ENCODE measurements at places on chromosomes 7 and 10.

- DNase-seq, result no peak
These were observed 10.8 kb upstream of the GPNMB start for GRCh38 chr7:23235813-23236221.

DNA sequence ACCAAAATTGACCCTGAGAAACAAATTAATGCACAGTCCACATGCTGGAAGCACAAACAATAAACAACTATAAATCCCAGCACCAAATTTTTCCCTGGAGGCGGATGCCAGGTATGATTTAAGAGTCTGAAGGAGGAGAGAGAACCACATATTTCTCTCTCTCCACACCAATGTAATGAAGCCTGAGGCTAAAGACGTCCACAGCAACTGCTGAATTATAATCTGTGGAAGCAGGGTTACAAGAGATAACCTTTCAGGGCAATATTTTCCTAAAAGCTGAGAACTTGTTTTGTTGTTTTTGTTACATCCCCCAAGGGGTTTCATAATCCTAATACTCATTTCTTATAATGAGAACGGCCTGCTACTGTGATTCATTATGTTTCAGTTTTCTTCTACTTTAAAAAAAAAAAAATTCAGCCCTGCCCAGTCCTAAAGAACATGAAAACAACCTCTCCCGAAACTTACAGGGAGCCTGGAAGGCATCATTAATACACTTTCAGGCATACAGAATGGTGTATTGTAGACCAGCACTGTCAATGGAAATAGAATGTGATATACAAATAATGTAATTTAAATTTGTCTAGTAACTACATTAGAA, 48.5 kb upstream of the ABLIM1 start:
- DNase-seq, result no peak

GRCh38 chr10:20712774-20713173, 184.3 kb downstream of the NEBL start:
- no peak for DNase-seq

- DNase-seq, result no peak
These were observed 52.5 kb downstream of the NCAPG2 start for GRCh38 chr7:158651968-158652565.

GRCh38 chr10:63214571-63214970, 81.4 kb downstream of the NRBF2 start:
- no peak for DNase-seq

GRCh38 chr7:135714534-135715009, 13.4 kb downstream of the SLC13A4 start:
- no peak for DNase-seq

- no peak for DNase-seq
These were observed 259.5 kb upstream of the LRRN3 start for GRCh38 chr7:110831419-110831818.

DNA sequence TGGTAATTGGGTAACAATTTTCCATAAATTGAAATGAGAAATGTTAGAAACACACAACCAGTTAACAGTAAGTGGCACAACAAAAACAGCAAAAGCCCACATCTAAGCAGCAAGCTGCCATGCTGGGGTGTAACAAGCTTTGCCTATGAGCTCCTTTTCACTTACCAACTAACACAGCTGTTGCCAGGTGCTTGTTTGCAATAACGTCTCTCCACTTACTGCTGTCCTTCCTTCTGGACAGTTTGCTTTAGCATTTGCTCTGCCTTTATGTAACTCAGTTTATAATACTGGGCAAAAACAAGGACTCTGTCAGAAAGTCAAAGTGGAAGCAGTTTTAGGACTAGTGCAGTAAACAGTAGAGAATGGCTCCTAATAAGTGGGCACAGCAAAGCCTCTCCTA, 740.9 kb downstream of the POM121L12 start:
- no peak for DNase-seq

GRCh38 chr7:105055084-105055483, 41.1 kb downstream of the KMT2E start:
- DNase-seq, result no peak

DNA sequence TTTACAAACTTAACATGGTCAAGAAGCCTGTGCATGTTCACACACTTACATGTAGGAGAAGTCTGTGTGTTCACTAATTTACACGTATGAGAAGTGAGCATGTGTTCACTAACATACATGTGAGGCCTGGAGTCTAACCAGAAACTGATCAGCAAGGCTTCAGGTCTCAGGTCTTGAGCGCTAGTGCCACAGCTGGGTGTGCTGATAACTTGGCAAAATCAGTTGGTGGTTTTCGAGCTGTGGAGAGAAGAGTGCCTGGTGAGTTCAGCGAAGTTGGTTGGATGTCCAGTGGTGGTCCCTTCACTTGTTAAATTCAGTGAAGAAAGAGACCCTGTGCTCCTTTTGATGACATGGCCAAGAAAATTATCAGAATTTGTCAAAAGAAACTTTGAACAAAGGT, 98.7 kb downstream of the CELF2 start:
- DNase-seq, result no peak

- no peak for DNase-seq
These were observed 1.1 kb downstream of the FKBP9 start for GRCh38 chr7:32958046-32959025.

- no peak for DNase-seq
These were observed 167.7 kb downstream of the RAPGEF5 start for GRCh38 chr7:22189230-22189629.

GRCh38 chr7:12635830-12636229, 51.6 kb upstream of the ARL4A start:
- DNase-seq, result peak; percentile 32

- peak; percentile 77 for DNase-seq
These were observed 95.5 kb downstream of the MAP3K8 start for GRCh38 chr10:30529373-30529998.

DNA sequence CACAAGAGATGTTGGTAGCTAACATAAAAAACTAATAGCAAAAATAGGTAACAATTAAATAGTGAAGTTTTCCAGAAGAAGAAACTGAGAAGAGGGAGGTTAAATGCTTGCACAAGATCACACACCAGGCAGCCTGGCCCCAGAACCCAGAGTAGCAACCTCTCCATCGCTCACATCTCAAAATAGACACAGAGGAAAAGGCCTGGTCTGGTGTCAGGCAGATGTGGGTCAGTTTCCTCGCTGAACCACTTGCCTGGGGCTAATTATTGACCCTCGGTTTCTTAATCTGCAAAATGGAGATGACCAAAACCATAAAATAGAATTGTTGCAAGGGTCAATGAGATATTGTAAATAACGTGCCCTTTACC, 44.5 kb upstream of the STK17A start:
- no peak for DNase-seq

- no peak for DNase-seq
These were observed 146.3 kb upstream of the TPK1 start for GRCh38 chr7:144982133-144982532.

DNA sequence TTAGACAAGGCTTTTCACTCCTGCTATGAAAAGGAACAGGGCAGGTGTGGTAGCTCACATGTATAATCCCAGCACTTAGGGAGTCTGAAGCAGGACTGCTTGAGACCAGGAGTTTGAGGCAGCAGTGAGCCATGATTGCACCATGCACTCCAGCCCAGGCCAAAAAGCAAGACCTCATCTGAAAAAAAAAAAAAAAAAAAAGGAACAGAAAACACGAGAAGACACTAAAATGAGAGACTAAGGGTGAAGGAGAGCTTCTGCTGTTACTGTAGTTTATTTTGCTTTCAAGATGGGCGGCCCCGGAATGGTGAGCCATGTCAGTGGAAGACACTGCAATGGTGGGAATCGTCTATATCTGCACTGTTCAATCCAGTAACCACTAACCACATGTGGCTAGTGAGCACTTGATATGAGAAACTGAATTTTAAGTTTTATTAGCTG, 9.9 kb downstream of the PIP4K2A start:
- no peak for DNase-seq

- no peak for DNase-seq
These were observed 22.5 kb upstream of the MYL7 start for GRCh38 chr7:44163591-44163990.

DNA sequence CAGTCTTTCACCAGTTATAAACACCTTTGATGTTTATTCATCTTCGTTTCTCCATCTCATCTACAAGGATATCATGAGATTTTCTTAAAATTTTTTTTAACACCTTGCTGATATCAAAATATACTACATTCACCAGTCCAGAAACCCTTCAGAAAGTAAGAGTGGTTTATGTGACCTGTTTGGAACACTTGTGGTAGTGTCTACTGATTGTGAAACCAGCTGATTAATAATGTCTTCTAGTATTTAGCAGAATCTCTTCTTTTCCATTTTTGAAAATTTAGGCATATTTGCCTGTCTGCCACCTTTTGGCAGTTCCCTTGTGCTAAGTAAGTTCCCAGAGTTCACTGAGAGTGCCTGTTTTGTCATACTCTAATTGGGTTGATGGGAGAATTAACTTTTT, 18.5 kb downstream of the DLD start:
- DNase-seq, result no peak

- no peak for DNase-seq
These were observed 87.7 kb upstream of the EGR2 start for GRCh38 chr10:62903828-62904227.

- peak; percentile 37 for DNase-seq
These were observed 164.1 kb downstream of the PTEN start for GRCh38 chr10:88027570-88027969.

GRCh38 chr10:64503429-64503828, 982.2 kb downstream of the REEP3 start:
- no peak for DNase-seq

DNA sequence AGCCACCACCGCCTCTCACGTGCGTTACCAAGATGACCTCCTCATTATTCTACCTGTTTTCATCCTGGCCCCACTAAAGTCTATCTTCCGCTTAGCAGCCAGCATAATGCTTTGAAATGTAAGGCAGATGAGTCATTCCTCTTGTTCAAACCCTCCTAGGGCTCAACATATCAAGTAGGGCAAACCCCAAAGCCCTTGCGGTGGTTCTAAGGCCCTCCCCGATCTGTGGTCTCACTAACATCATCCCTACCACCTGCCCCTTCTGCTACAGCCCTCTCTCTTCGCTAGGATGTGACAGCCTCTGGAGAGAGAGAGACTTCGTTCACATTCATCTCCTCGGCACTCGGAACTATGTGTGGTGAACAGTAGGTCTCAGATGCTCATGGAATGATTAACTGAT, 94.8 kb downstream of the SVIL start:
- DNase-seq, result no peak

DNA sequence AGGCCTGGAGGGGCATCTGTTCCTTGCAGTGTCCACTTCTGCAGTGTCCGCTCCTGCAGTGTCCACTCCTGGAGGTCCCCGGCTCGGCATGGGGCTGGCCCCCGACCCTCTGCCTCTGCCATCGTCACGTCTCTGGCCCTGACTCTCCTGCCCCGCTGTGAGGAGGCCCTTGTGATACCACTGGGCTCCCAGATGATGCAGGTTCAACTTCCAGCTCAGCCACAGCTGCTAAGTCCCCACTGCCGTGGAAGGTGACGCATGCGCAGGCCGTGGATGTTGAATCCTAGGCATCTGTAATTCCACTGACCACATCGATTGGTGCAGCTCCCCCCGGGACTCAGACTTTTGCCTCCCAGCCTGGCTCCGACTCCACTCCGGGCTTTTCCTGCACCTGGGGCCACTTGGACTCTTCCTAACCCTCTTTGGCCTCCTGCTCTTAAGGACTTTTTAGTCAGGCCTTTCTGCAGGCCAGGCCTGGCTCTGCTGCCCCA, 95.1 kb downstream of the GLRX3 start:
- DNase-seq, result no peak

DNA sequence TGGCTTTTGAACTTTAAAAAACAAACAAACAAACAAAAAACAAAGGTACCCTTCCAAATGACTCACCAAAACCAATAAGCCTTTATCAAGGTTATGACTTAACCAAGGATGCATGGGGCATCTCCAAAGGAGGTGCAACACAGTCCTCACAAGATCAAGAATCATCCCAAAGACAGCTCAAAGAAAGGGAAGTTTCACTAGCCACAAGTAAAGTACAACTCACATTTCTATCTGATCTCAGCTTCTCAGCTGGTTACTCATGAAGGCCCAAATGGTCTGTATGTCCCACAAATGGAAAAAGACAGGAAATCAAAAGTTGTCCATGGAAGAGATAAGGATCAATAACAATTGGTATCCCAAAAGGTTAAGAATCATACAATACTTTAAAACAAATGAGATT, 6.0 kb upstream of the MKLN1 start:
- DNase-seq, result no peak

DNA sequence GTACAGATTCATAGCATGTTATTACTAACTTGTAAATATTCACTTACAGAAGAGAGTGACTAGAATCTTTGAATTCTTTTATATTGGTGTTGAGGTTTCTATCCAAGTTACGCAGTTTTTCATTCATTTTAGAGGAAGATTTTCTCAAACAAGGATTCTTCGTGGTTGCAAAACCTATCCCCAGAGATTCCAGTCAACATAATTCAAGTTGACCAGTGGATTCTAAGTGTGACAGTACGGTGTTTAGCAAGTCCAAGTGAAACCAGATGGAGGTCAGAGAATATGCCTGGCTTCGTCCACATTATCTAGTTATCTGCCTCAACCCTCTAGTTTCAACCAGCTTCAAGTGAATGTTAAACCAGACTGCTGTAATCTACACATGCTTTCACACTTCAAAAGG, 131.9 kb downstream of the SDK1 start:
- DNase-seq, result no peak

DNA sequence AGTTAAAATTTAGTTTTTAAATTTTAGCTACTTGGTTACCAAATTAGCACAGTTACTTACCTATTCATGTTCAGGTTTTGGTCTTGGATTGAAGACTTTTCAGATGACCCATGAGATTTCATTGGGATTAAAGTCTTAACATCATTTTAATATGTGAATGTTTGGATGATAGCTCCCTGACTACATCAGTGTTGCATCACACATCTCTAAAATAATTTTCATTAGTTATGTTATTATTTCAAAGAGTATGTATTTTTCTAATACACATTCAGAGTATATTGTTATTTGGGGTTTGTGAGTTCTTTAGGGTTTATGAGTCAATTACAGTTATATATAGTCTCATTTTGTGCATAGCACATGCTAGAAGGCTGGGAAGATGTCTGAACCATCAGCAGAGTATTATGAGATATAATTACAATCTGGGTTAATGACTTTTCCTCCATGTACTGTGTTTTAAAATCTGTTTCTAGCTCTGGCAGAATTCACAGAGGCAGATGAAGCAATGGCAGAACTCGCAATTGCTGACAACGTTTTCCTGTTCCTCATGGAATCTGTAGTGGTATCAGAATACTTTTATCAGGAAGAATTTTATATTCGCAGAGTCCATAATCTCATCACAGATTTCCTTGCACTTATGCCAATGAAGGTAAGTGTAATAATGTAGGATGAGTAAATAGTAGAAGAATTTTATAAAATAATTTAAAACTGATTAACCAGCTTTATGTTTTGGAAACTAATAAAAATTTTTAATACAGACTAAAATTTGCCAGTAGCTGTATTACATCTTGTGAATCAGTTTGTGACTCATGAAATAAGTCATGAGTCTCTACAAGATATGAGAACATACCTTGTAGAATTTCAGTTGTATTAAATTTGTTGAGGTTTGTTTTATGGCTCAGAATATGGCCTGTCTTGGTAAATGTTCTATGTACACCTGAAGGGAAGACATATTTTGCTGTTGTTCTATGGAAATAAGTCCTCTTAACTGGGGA, 26.9 kb downstream of the NUP205 start:
- DNase-seq, result no peak

All from GM12878 (cell line).